ENCODE measurements at places on chromosomes 12 and 14.

DNA sequence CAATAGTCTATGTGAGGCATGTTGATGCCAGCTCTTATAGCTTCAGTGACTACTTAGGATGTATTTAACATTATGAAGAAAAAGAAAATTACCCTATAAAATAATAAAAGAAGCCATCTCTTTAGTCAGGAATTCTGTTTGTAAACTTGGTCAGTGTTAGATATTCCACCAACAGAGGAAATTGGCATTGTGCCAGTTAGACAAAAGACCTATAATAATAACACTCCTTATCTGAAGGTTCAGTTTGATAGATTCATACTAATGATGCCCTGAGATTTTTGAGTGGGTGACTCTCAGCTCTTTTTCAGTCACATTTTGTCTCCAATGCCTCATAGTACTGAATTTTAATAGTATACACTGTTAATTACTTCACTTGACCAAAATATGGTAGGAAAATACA lies 6.6 kb downstream of the SYT10 start:
- DNase-seq = no peak

DNA sequence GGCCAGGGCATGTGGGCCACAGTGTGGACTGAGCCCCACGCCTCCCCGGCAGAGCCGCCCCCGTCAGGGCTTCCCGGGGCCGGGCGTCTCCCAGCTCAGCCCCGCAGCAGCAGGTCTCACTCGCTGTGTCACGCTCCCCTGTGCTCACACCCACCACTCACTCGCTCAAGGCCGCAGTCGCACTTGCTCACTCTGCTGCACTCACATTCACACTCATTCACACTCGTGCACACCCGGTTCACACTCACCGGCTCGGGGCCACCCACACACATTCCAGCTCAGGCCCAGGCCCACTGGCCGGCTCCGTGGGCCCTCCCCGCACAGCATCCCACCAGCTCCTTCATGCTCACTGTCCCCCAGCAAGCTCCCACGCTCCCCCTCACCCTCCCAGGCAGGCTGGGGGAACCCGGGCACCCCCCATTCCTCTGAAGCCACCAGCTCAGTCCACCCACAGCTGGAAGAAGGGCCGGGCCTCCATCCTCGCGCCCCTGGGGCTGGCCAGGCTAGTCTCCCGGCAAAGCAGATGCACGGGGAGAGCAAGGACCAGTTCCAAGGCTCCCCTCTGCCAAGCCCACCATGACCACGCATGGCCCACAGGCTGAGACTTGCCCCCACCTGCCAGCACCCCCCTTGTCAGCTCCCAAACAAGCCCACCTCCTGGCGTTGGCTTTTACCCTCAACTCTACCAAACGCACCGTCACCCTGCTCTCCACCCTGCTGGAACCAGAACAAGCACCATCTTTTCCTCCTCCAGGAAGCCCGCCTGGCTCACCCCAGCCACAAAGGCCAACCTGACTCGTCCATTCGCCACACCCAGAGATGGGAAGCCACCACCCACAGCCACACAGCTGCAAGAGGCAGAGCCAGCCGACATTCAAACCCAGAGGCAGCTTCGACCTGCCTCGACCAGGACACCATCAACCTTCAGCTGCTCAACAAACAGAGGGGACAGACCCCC lies 28.0 kb downstream of the NCOR2 start:
- DNase-seq = no peak

DNA sequence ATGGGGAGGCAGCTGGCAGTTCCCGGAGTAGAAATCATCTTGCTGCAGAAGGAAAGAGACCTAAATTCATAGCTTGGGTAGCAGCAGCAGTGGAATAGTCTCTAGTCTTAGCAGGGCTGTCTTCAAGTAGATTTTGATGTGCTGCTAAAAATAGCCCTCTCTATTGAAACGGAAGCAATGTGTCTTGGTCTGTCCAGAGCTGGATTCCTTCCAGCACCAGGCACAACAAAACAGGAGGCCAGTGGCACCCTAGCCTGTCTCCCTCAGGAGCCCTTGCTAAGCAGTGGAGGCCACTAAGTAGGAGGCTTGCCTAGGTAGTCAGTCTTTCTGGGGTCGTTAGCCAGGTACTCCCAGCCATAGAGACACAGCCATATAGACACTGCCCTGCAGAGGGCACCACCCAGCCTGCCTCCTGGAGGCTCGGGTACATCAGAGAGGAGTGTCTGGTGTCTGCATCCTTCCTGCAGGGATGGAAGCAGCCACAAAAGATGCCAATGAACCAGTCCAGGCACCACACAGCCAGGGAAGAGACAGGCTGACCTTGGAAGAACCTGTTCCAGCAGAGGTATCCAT lies 97.5 kb downstream of the CRACR2A start:
- DNase-seq = no peak

DNA sequence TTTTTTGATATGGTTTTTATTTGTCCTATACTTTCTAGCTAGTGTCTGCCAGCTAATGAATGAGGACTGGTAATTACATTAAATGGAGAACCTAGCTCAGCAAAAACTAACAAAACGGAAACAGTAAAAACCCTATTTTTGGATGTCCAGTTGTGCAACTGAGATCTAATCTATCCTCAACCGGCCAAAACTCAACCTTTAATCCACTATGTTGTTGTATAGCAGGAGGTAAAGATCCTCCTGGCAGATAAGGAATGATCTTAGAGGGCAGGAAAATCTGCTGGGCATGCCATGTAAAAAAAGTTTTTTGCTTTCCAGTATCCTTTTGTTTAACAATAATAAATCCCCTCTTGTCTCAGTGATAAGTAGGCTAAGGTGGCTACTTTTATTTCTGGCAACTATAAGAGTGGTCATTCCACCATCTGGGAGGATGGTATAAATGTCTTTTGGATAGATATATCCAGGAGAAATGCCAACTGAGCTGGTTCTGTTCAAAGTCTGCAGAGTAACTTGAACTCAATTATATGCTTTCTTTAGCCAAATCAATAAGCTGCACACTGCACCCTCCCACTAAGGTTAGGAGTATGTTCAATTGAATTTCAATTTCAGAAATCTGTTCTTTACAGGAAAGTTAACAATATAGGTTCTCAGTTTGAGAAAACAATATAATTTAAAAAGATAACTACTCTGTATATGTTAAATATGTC lies 40.1 kb downstream of the WASHC3 start:
- DNase-seq = no peak

DNA sequence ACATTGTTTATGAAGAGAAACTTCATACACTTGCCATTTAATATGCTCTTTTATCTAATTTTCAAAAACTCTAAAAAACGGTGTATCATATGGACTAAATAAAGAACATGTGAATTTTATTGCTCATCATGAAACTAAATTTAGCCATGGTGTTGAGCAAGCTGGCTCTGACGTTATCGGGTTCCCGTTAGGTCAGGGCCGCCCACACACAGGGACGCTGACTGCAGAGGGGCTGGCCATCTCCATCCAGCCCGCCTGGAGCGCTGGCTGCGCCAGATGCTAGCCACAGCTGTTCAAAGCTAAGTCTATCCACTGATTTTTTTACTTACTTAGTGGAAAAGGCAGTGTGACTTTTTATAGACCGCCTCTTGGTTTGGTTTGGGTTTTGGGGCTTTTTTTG lies 36.5 kb upstream of the DYNC1H1 start:
- DNase-seq = no peak

DNA sequence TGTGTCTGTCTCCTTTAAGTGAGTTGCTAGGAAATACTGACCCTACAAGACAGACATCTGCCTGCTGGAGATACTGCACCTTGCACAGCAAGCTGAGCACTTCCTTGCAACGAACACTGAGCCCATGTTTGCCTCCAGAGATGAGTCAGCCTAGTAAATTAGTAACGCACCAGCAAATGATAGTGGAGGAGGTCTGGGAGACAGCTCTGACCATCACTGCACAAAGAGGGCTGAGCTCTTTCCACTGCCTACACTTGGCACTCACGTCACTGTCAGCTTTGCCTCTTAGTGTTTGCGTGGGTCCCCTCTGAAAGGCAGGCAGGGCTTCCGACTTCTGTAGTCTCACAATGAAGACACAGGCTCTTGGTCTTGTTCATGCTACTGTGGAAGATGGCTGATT lies 109.0 kb downstream of the APAF1 start:
- no peak for DNase-seq

GRCh38 chr14:43647302-43647701 lies 859.8 kb downstream of the FSCB start:
- DNase-seq = no peak

GRCh38 chr12:11729439-11730150 lies 80.1 kb downstream of the ETV6 start:
- no peak for DNase-seq

DNA sequence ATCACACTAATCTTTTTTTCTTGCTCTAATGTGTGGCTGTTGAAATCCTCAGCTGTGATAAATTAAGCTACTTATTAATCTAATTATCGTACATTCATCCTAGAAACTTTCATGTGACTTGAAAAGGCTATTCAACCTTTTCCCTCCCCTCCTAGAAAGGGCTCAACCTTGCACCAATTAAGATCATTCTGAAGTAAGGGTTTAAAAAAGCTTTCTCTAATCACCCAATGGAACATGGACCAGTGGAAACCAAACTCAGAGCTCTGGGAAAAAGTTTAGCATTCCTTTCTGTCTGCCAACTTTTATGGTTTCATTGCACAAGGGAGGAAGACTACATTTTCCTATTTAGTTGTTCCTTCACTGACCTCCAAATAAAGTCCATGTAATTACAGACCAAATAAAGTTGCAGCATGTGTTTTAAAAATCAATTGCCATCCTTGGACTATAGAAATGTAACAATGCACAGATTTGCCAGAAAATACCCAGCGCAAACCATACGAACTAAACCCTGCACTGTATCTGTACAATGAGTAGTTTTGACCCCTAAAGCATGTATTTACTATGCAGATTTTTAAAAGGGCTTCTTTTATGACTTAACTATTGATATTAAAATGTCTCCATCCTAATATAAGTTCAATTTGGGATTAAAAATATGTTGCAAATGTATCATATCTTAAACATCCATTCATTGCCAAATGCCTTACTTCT lies 142.6 kb upstream of the OTX2 start:
- no peak for DNase-seq

GRCh38 chr14:36820901-36821300 lies 159.2 kb downstream of the PAX9 start:
- DNase-seq = no peak

- DNase-seq = no peak
Observed at GRCh38 chr12:44863867-44864266, 12.2 kb downstream of the NELL2 start.

DNA sequence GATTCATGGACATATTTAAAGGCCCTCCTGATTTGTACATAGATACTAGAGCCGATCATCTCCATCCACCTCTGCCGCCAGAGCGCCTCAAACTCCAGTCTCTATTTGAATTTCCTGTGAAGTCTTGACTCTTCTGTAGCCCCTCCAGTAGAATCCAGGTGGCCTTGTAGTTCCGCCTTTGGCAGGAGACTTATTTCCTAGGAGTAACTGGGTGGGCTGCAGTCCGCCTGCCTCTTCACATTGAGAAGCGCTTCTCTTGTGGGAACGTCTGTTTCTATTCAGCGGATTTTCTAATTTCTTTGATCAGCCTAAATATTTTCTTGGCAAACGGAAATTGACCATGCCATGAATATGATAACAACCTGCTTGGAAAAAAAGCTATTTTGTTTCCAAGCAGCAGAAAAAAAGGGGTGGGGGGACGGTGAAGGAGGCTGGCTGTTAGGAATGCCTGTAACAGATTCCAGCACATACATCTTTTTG lies 9.0 kb upstream of the SIX1 start:
- DNase-seq = no peak

DNA sequence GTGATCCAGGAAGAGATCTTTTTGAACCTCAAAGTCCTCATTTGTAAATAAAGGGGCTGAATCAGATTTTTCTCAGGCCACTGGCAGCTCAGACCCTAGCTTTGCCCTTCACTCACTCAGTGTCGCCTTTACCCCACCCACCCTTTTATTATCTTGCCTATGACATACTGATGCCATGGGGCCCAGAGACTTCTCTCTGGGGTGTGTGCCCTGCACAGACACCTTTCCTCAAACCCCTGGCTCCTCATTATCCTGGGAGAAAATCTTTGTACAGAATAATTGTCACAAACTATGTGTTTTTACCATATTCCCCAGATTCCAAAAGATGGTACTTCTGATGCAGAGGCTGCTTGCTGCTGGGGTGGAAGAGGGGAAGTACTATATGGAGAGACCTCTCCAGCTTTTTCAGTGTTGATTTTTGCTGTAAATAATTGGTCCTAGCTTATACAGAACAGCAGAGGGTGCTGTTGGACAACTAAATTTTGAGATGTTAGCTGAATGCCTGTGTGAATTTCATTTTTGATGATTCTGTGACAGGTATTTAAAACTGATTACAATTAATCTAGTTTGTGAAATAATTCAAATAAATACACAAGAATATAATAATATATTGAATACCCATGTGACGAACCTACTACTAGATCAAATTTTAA lies 53.9 kb upstream of the DCD start:
- no peak for DNase-seq

- DNase-seq = no peak
Observed at GRCh38 chr14:43540948-43541347, 966.1 kb downstream of the FSCB start.

- no peak for DNase-seq
Observed at GRCh38 chr14:69014829-69015259, 35.7 kb upstream of the ACTN1 start.

DNA sequence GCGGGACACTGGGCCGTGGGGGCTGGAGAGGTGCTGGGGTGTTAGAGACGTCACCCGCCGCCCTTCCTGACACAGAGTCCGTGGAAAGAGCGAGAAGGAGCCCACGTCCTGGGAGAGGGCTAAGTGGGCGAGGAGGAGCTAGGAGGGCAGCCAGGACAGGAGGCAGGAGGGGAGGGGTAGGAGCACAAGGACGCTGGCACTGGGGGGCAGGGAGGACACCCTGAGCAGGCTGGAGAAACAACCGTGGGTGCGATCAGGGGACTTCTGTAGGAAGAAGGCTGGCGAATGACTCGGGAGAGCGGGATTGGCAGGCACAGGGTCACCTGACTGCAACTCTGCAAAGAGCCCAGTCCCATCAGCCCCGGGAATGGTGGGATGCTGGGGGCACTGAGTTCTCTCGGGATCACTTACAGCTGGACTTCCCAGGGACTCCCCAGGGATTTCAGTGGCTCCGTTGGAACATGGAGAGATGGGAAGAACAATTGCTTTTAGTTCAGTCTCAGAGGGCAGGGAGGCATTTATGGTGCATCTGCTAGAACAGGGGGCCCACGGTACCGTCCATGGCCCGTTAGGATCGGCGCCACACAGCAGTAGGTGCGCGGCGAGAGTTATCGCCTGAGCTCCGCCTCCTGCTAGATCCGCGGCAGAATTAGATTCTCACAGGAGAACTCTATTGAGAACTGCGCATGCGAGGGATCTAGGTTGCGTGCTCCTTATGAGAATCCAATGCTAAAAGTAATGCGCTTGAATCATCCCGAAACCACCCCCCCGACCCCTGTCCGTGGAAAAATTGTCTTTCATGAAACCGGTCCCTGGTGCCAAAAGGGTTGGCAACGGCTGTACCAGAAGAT lies 24.3 kb downstream of the UBR7 start:
- no peak for DNase-seq
